Cardiac fibroblast (primary cell): ENCODE measurements at places on chromosomes 1 and 21.

DNA sequence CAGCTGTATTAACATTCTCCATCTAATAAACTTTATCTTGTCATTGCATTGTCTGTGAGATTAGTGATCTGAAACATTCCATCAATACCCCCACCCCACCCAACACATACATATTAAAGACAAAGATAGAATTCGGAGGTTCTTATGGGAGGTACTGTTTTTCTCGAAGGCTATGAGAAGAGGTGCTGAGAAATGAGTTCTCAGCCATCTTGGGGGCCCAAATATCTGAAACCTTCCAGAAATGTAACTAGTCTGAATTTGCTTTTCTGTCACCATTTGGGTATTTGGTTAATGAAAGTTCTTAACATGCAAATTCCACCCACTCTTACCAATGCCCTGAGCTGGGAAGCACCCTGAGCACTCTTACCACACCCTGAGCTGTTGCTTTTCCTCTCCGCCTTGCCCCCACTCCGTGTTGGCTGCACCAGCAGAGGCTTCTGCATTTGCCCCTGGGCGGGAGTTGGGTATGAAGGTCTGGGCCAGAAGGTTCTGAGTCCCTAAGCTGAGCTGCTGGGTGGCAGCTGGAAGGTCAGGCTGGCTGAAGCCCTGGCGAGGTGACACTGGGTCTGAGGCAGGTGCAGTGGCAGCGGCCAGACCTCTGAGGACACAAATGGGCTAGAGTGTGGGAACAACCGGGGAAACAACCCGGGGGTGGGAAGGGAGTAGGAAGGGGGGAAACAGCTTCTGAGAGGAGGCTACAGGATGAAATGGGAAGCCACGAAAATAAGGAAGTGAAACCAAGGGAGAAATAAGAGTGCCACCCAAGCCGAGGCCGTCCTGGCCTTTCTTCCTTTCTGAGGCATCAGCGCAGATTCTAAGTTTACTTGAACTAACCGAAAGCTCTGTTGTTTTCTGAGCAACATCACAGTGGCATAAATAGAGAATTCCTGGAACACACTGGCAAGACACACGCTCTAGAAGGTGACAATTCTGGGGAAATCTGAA is 26.3 kb upstream of the IER5 start:
- DNase-seq, result no peak

- DNase-seq, result no peak
Observed at GRCh38 chr1:89298461-89298860, 25.8 kb upstream of the GBP5 start.

GRCh38 chr1:230487773-230488428 is 61.8 kb upstream of the PGBD5 start:
- no peak for DNase-seq

GRCh38 chr1:41767534-41768525 is 150.9 kb downstream of the HIVEP3 start:
- DNase-seq, result peak; percentile 72

GRCh38 chr1:42735477-42736105 is 4.4 kb downstream of the CLDN19 start:
- DNase-seq, result no peak

- DNase-seq, result no peak
Observed at GRCh38 chr1:112537456-112537855, 28.7 kb downstream of the WNT2B start.

DNA sequence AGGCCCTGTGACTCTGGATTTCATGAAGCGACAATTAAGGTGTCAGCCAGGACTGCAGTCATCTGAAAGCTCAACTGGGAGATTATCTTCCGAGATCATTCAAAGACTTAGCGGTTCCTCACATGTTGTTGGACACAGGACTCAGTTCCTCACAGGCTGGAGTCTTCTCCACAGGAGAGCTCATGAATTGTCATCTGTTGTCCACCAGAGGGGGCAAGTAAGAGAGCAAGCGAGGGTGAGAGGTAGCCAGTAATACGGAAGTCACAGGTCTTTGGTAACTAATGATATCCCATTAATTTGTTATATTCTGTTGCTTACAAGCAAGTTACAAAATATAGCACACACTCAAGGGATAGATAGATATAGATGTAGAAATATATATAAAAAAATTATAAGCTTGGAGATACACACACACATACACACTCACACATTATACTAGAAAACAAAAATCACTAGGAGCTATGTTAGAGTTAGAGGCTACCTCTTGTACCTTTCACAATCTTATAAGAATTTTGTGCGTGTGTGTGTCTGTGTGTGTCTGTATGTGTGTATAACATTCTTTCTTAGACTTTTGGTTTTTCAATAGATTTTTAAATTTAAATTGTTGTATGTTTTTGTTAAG is 1695.3 kb downstream of the BRINP3 start:
- DNase-seq, result peak; percentile 29

DNA sequence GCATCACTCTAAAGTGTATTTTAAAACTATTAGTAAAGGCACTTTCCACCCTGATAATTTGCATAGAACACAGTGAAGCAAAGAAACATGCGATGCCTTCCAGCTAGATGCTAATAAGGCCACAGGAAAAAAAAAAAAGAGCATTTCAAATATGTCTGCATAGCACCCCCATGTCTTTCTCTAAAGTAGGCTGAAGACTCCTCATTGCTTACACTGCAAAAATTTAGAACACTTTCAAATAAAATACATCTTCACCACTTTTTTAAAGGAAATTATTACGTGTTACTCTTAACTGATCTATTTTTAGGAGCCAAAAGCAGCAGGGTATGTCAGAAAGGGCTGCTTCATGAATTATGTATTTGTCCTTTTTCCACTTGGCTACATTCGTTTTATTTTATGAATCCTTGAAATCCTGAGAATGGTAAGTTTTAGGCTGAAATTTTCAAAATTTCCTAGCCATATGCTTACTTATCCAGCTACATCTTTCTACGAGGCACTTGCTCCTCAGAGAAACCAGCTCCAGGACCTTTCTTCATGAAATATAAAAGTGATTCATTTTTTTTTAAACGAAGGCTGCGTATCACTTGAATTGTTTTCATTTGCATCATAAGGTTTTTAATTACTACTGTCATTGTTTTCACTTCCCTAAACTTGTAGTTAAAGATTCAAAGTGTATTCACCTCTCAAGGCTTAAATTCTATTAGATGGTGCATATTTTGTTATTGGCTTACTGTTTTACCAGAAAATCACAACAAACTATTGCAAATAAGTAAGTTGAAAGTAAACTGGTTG is 513.0 kb downstream of the PTPRC start:
- no peak for DNase-seq

DNA sequence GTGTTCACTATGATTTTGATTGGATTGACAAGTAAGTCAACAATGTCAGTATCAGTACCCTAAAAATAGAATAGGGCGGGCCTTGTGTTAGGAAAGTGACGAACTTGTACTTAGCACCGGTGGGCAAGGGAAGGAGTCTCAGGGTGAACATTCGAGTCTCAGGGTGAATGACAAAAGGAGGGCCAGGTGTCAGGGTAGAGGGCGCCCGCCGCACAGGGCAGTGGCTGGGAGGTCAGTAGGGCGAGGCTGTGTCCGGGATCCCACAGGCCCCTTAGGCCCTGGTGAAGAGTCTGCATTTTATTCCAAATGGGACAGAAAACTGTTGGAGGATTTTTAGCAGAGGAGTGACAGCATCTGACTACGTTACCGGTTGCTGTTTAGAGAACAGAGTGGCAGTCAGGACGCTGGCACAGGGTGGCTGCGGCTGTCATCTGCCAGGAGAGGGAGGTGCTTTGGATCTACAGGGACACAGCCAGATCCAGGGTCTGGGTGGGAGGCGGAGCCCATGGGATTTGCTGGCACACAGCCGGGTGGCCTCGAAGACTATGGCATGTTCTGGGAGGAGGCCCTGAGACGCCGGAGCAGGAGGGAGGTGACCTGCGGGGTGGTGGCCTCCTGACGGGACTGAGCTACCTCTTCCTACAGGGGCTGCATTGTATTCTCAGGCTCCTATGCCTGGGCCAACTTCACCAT is 11.0 kb downstream of the AGTRAP start:
- DNase-seq, result no peak

DNA sequence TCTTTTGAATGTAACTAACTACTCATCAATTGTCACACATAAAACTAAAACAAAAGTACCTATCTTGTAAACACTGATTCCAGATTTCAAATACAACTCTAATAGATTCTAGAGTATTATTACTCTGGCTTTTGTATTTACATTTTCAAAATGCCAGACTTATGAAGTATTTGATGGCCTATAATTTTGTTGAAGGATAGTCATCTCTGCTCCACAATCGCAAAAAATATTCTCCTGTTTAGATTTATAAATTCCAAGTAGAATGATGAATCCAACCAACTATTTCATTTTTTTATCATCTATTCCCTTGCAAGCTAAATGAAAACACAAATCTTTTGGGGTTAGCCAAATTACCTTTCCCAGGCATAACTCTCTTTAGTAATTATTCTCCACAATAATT is 75.0 kb upstream of the GUCA2A start:
- no peak for DNase-seq

DNA sequence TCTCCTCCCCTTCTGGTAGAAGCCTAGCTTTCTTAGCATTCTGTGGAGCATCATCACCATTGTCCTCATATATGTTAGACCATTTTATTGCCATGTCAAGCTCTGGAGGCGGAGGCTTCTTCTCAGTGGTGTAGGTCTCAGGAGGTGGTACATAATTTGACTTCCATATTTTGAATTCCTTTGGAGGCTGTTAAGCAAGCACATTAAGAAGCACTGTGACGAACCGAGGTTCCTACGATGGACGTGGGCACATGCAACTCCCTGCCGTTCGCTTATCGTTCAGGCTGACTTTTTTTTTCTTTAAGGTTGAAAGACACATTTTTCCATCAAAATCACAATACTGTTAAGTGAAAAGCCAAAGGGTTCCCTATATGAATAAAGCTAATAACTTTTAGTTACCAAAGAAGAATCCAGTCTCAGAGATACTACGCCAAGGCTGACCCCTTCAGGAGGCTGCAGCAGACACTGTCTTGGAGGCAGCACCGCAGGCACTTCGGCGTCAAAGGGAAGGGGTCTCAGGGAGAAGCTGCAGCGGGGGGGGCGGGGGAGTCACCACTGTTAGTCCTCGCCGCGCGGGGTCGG is 835 bp downstream of the C1orf52 start:
- DNase-seq, result peak; percentile 23

DNA sequence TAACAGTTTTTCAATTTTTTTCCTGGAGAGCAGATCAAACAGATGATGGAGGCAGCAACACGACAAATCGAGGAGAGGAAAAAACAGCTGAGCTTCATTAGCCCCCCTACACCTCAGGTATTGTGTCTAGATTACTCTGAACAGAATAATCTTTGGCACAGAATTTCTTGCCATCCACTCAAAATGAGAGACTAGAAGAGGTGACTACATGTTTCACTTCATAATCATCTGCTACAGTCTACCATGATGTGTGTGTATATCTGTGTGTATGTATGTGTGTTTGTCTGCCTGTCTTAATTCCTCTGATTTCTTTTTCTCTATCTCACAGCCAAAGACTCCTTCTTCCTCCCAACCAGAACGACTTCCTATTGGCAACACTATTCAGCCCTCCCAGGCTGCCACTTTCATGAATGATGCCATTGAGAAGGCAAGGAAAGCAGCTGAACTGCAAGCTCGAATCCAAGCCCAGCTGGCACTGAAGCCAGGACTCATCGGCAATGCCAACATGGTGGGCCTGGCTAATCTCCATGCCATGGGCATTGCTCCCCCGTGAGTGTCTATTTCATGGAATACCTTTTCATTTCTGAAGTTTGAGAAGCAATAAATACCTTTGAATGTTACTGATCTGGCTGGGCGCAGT is 11.4 kb downstream of the PRPF3 start:
- DNase-seq, result no peak

DNA sequence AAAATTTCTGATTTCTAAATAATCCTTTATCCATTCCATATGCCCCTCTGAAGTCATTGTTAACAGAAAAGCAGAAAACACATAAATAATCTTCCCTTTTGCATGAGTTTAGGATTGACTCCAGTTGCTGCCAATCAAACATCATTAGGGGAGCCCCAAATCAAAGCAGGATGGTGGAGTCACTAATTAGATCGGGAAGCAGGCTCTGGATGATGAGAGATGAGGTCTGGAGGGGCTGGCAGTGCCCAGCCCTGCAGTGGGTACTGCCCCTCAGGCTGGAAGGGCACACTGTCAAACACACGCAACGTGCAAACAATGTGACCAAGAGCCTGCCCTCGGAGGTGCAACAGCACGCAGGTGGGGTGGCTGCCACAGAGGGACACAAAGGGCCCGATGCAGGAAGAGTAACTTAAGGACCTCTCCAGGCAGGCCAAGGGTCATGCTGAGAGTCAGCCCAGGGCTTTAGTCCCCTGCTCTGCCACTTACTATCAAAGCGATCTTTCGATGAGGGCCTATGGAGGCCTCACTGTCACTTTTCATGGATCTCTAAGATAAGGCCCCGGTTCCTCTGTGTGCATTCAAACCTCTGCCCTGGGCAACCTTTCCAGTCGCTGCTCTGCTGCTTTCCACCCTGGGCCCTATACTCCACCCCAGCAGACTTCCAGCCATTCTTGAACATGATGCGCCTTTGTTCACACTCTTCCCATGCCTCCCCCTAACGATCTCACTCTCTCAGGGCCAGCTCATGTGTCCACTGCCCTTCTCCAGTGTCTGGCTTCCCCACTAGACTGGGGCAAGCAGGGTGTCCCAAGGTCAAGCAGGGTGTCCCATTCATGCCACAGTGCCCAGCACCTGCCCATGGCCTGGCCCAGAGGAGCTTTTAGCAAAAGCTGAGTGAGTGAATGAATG is 98.9 kb downstream of the DMRTB1 start:
- DNase-seq, result no peak

GRCh38 chr1:199273837-199274379 is 635.1 kb downstream of the PTPRC start:
- peak; percentile 35 for DNase-seq

- DNase-seq, result no peak
Observed at GRCh38 chr1:108600504-108600903, 40.6 kb downstream of the EEIG2 start.

DNA sequence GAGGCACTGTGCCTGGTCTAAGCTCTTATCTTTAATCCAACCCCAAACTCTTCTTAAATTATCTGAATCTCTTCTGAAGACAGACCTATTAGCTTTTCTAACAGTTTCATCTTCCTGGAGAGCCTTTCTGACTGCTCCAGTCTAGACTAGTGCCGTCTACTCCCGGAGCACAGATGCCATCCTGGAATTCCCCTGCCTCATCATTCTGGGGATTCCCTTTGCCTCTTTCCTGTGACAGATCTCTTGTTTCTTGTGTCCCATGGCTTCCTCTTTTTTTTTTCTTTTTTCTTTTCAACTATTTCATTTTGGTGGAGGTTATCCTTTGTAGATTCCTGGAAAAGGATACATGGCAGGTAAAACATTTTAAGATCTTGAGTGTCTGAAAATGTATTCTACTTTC is 11.7 kb downstream of the SEMA4A start:
- peak; percentile 50 for DNase-seq
